ENCODE measurements at places on chromosomes 12 and 14.
A peak's percentile ranks its signal among the peaks of the same experiment; 100 is the strongest.

- ATAC-seq, result no peak
Observed at GRCh38 chr14:57686304-57686703, 179.6 kb downstream of the SLC35F4 start.

GRCh38 chr12:31568498-31568897 is 22.4 kb downstream of the DENND5B start:
- no peak for ATAC-seq

- ATAC-seq, result no peak
Observed at GRCh38 chr12:110330544-110330943, 49.5 kb downstream of the ATP2A2 start.

- ATAC-seq, result no peak
Observed at GRCh38 chr14:53180272-53181221, 27.4 kb upstream of the DDHD1 start.

DNA sequence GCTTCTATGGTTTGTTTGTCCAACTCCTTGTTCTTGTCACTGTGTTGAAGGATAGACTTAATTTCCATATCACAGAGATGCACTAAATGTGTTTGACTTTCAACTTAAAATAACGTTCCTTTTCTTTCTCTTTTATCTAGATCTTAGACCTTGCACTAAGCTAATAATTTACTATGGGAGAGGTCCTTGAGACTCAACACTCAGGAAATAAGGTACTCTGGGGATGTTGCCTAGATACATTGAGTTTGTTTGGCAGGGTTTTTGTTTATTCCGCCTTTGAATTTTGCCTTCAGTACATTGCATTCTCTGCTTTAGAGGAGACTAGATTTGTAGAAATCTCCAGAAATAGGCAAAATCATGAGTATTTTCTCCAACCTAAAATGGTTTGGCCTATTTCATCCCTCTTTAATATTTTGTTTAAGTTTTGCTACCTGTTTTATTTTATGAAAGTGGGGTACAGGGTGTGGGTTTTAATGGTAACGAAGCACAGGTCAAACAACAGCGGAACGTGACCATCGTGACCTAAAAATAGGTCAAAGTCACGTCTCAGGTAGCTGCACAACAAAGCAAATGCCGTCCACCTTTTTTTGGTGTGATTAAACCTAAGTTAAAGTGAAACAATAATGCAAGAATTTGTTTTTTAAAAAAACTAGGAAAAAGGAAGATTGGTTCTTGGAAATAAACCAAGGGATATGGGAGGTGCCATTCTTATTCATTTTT is 115.3 kb upstream of the CPSF6 start:
- no peak for ATAC-seq

GRCh38 chr14:53247596-53248370 is 94.7 kb upstream of the DDHD1 start:
- ATAC-seq, result no peak

GRCh38 chr12:93139028-93139665 is 210.1 kb upstream of the EEA1 start:
- ATAC-seq, result no peak

DNA sequence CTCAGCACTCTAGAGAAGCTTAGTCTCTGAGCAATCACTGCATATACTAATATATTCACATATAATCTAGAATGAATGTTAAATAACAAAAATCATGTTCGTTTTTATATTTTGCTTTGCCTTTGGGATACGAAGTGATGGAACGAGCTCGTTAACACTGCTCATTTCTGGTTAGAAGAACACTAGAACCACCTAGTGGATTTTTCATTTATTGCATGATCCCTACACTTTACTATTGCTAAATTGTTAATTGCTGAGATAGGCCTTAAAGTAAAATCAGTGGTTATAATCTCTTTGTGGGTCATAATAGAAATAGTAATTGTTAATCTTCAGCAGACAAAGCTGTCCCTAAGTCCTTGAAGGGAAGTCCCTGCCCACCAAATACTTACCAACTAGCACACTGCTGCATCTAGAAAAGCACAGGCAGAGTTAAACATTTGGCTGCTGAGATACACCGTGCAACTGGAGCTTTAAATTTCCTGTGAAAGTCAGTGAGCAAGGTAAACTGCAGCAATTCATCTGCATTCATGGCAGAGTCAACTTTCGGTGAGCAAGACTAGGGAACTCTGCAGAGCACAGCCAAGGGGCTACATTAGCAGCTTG is 353.7 kb downstream of the APAF1 start:
- no peak for ATAC-seq

- ATAC-seq, result no peak
Observed at GRCh38 chr12:70549340-70550179, 87.7 kb downstream of the PTPRB start.

DNA sequence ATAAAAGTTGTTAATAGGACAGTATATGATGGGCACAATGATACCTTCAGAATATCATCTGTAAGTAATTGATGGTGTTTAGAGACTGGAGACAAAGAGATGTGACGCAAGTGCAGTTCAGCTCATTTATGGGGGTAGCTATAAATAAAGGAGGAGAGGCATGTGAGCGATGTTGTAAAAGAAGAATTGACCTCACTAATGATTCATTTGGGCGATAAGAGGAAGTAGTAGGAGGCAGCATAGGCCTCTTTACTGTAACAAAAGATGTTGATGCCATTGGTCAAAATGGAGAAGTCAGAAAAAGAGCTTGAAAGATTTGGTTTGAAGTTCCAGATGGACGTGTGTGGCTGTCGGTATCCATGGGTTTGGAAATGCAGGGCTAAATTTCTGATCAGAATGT is 70.0 kb downstream of the FLRT2 start:
- ATAC-seq, result no peak

DNA sequence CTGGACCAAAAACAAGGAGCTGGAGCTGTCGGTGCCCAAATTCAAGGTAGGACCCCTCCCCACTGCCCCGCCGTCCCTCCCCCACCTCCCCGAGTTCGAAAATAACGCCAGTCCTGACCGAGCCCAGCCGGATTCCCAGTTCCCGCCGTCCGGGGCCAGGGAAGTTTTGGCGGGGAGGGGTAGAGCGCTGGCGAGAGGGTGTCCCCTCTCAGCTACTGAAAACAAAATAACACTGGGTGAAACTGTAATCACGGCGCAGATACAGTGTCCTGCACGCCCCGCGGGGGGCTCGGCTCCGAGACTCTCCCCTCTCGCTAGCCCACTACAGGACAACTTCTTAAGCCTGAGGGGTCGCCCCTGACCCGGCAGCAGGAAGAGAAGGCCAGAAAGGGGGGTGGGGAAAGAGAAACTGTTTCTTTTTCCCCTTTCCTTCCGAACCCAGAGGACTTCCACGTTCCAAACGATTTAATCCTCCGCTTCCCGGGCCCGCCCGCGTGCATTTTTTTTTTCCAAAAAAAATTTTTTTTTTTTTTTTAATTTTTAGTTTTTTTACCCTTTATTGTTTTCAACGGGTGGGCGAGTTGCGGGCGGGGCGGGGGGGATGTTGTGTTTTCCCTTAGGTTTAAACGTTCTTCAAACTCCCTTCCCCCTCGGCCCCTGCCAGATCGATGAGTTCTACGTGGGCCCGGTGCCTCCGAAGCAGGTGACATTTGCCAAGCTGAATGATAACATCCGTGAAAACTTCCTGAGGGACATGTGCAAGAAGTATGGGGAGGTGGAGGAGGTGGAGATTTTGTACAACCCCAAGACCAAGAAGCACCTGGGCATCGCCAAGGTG is 1.6 kb downstream of the SETD1B start:
- no peak for ATAC-seq

GRCh38 chr12:2753536-2753935 is 41.2 kb upstream of the FKBP4 start:
- no peak for ATAC-seq

DNA sequence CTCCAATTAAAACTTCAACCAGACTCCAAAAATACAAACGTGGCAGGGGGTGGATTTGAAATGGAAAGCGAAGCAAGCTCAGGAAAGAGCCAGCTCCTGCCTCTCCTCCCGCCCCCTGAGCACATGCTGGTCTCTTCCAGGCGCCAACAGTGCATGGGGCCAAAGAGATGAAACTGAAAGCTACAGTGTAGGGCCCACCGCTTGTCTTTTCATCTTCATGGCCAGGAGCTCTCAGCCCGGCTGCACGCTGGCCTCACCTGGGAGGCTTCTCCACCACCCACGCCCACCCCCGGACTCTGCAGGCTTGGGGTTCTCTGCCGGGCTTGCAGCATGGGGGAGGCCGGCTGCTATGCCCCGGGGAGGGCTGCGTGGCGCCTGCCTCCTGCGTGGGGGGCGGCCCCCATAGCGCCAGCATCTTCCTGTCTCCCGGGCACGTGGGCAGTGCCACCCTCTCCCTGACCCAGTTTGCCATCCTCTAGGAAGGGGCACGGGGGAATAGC is 2.0 kb downstream of the RIMBP2 start:
- peak; percentile 13 for ATAC-seq

DNA sequence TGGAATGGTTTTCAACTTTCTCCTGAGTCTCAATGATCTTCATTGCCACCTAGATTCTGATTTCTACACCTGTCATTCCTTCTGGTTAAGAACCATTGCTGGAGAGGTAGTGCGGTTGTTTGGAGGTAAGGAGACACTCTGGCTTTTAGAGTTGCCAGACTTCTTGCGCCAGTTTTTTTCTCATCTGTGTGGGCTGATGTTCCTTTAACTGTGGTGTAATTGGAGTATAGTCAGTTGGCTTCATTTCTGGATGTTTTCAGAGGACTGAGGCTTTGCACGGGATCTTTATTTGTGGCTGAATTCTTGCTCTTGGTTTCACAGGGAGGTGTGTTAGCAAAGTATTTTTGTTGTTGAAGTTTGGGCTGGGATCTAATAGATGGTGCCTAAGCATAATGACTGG is 5.7 kb upstream of the CLEC4D start:
- no peak for ATAC-seq

- no peak for ATAC-seq
Observed at GRCh38 chr12:43976027-43976426, 140.1 kb downstream of the TMEM117 start.

DNA sequence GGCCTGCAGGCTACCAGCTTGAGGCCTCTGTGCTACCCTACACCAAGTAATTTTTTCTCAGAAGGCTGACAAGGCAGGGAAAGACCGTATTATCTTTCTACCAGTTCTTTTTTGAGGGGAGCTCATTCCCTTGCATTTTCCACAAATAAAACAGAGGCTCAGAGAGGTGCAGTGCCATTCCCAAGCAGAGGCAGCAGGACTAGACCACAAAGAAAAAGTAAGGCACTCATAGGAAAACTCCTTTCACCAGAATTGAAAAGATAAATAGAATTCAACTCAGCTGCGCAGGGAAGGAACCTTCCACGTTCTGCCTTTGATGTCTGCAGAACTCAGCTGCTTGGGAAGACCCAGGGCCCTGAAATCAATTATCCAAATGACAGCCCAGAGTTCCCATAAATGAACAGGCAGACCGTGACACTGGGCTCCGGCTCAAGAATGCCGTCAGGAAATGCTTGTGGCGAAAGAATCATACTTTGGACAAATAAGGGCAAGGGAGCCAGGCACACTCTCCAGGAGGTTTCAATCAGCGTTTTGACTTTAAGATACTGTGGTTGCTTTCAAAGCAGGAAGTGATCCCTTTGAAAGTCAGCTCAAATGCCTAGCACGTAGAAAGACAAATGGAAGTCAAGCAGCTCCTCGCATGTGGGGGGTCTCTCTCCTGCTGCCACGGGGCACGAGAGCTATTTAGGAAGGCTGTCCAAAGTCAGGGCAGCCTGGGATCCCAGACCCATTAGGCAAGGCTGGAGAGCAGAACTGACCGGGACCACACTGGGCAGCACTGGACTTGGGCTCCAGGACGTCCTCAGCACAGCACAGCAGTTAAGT is 14.0 kb downstream of the KCTD10 start:
- ATAC-seq, result peak; percentile 89

- ATAC-seq, result no peak
Observed at GRCh38 chr14:60153991-60154390, 11.2 kb downstream of the DHRS7 start.

GRCh38 chr12:102917026-102917787 is at the start of gene PAH:
Gene PAH (minus strand): TSS chr12:102917244. CDS start chr12:102917130, 114 bp downstream.
- no peak for ATAC-seq

DNA sequence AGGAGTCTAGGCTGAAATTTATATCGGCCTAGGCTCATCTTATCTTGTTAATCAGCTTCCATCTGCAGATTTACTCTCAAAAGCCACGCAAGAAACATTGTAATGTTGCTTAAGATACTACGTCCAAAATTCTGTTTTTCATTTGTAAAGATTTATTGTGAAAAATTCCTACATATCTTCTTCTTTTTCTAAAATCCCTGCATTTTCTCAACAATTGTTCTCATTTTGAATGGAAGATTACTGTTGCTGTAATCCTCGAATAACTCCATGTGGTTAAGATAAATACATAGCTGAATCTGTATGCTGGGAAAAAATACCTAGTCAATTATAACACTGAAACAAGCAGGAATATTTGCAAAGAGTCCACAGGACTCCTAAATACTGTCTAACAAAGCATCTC is 15.6 kb downstream of the INSM2 start:
- ATAC-seq, result no peak

- ATAC-seq, result no peak
Observed at GRCh38 chr12:3658327-3659163, 94.4 kb downstream of the CRACR2A start.

GRCh38 chr14:69458350-69458749 is 26.2 kb upstream of the PLEKHD1 start:
- ATAC-seq, result no peak

GRCh38 chr12:88393017-88393767 is 187.1 kb downstream of the KITLG start:
- ATAC-seq, result no peak

DNA sequence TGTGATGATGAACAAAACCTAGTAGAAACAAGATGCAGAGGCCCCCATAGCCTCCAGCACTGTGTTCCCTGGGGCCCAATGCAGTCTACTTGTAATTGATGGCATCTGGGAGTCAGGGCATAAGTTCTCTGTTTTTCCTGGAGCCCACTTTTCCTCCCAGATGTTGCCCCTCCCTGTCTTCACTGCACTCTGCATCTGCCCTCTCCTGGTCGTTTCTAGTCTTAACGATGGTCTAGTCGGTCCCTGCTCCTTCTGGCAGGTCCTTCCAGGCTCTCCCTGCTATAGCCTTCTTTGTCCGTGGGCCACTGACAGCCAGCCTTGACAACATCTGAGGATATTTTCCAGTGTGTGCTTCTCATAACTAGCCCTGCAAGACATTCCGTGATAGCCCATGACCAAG is 208.3 kb downstream of the GXYLT1 start:
- no peak for ATAC-seq

- ATAC-seq, result no peak
Observed at GRCh38 chr12:94304012-94304411, 155.6 kb downstream of the PLXNC1 start.

DNA sequence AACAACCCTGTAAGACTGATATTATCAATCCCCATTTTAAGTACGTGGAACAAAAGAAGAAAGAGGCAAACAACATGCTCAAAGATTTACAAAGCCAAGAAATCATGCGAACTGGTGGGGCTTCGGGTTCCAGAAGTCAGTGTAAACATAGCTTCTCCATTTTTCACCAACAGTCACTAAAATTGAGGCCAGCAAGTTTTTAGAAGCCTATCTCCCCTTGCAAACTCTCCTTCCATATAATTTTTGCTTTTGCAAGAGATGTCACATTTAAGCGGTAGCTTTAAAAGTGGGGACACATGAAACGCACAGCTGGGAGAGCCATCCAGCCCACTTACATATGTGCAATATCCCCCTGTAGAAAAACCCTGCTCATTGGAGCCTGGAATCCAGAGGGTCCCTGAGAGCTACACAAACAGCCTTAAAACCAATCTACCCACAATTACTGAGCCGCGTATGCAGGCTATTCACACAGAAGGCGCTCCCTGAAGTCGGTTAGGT is 797 bp downstream of the SLC11A2 start:
- no peak for ATAC-seq
